ENCODE measurements at places on chromosomes 12 and 14. TPM values are rescaled to one million over a fixed set of nuclear protein-coding genes. Genes with fewer than 3 reads are reported as not detected.

DNA sequence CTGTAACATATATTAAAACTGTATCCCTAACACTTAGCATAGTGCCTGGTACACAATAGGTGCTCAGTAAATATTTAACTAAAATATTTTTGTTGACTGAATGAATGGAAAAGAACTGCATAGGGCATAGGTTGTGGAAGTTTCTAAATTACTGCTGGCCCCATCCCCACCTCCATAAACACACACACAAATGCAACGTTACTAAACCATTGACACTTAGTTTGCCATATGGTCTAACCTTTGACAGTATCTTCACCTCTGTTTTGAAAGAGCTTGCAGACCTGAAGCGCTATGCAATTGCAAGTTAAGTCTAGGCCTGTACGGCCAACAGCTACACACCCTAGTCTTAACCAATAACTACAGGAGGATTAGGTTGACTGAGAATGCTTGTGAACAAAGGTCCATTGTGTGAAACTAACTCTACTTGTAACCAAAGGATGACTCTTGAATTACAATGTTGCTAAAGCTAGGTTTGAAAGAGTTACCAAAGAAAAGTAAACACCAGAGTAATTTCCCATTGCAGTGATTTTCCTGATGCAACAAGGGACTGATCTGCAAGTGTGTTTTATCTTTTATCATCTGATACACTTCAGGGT, 924 bp upstream of the MANSC1 start:
- DNase-seq = no peak

GRCh38 chr12:91490667-91491311, 308.2 kb upstream of the DCN start:
- DNase-seq = no peak

- DNase-seq = no peak
Measured at GRCh38 chr14:28057359-28058296, 709.0 kb upstream of the FOXG1 start.

DNA sequence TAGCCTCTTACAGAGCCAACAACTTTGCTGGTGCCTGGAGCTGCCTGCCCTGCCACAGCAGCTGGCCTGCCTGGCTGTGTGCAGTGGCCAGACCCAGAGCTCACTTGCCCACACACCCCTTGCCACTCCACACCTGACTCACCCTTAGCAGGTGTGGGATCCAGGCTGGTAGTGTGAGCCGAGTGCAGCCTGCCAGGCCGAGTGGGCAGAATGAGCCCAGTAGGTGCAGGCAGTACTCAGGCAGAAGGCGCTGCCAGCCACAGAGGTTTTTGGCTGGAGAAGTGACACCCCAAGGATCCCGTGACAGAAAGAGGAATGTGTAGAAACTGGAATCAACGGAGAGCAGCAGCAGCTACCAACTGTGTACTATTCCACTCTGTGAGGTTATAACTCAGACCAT, 29.8 kb upstream of the PYGL start:
- no peak for DNase-seq

- DNase-seq = no peak
Measured at GRCh38 chr12:80374615-80375014, 69.4 kb upstream of the PTPRQ start.

GRCh38 chr12:80151131-80151530, 51.8 kb downstream of the OTOGL start:
- no peak for DNase-seq

DNA sequence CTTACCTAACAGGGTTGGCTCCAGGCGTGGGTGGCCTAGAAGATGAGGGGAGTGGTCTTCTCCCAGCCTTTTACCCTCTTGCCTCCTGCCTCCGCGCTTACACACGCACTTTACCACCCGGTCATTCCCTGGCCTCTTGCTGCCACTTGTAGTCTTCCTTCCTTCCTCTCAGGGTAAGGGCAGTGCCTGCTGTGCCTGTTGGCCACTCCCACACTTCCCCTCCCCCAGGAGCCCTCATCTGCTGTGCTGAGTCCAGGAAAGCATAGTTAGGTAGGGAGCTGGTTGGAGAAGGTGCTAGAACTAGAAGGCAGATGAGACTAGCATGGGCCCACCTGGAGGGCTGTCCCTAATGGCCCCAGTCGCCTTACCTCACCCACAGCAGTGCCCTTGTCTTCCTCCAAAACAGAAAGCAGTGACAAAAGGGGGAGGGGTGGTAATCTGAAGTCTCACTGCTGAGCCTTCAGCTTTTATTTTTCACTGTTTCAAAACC, 54.3 kb upstream of the SRSF5 start:
- no peak for DNase-seq

DNA sequence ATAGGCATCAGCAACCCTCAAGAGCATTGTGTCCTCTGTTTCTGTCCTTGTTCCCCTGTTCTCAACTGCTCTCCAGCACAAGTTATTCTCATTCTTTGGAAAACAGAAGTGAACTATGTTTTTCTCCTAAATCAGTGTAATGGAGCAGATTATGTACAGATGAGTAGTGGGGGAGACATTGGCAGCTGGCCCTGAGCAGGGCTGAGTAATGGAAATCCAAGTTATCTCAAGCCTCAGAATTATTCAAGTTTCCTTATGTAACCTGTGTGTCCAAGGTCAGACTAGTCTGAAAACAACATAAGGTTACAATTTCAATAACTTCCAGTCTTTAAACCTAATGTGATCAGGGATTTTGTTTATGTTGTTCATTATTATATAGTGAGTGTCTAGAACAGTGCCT, 116.1 kb upstream of the FUT8 start:
- no peak for DNase-seq

GRCh38 chr12:1272142-1272541, 281.1 kb downstream of the ERC1 start:
- DNase-seq = no peak

- no peak for DNase-seq
Measured at GRCh38 chr14:59969319-59969718, 49.4 kb downstream of the LRRC9 start.

GRCh38 chr14:104434214-104435076, 145.1 kb upstream of the C14orf180 start:
- no peak for DNase-seq

- DNase-seq = no peak
Measured at GRCh38 chr14:43591776-43592175, 915.3 kb downstream of the FSCB start.

- no peak for DNase-seq
Measured at GRCh38 chr12:50387487-50387886, 8.9 kb downstream of the FAM186A start.

DNA sequence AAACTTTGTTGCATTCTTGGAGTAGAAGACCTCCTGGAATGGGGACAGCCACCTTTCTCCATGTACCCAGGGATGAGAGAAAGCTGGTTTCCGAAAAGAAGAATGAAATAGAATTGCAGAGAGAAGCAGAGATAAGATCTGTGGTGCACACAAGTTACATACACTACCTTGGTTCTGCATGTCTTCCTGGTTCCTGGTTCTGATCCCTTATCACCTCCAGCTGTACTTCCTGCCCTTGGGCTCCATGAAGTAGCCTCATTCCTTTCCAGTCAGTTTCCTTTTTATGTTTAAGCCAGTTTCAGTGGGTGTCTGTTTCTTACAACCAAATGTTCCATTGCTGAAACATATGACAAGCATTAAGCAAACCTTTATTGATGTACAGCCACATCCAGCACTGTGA, 69.3 kb downstream of the FBXW8 start:
- DNase-seq = no peak

- DNase-seq = no peak
Measured at GRCh38 chr12:87315-87714, 20.7 kb downstream of the IQSEC3 start.

- DNase-seq = no peak
Measured at GRCh38 chr14:52179141-52179790, 88.2 kb upstream of the PTGDR start.

GRCh38 chr14:64983439-64984310, 3.0 kb upstream of the FNTB start:
- peak; percentile 39 for DNase-seq

DNA sequence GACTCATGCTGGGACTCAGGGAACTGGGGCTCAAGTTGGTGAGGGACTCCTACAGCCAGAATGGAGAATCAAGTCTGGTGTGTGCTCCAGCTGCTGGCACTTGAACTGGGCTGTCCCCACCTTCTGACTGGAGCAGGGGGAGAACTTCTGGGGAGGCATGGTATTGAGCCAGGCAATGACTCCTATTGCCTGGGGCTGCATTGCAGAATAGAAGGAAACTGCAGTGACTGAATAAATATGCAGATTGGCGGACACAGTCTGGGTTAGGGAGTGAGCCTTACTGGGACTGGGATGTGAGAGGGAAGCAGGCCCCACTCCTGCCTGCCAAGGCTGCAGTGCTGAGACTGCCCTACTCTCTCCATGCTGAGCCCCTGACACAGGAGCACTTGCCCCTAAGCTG, 8.8 kb upstream of the ZNF268 start:
- no peak for DNase-seq

DNA sequence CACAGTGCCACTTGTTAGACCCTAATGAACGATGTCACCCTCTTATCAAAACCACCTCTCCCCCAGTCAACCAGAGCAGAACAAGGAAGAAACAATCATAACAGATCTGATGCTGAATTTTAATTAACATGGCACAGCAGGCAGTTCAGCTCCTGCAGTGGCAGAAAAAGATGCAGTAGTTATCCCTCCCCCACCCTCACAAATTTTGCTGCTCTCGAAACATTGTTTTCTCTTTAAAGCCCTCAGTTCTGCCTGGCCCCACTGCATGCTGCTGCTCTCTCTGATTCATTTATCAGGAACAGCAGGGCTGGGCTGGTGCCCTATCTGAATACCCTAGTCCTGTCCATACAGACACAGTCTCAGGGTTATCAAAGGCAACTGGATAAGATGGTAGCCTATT, 12.2 kb downstream of the CCDC175 start:
- no peak for DNase-seq

GRCh38 chr14:70186900-70187451, 1.8 kb downstream of the SLC8A3 start:
- DNase-seq = peak; percentile 21

- peak; percentile 63 for DNase-seq
Measured at GRCh38 chr12:388541-389141, 479 bp downstream of the KDM5A start.

DNA sequence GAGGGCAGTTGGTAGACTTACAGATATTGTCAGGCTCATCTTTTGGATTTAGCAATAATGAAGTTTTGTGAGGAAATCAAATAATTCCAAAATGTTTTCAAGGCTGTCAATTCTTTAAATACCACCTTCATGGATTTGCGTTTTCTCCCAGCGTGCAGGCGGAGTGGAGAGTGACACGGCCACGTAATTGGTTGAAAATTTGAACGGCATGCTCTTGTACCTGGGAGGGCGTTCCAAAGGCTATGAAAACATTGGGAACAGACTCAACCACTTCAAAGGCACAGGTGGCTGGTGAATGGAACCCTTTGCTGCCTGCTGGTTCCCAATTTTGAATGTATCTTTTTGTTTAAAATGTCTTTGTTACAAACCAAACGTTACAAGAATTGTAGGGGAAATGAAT, 12.4 kb downstream of the SMIM41 start:
- DNase-seq = no peak

GRCh38 chr14:77023001-77023996, 5.2 kb downstream of the IRF2BPL start:
- peak; percentile 79 for DNase-seq

DNA sequence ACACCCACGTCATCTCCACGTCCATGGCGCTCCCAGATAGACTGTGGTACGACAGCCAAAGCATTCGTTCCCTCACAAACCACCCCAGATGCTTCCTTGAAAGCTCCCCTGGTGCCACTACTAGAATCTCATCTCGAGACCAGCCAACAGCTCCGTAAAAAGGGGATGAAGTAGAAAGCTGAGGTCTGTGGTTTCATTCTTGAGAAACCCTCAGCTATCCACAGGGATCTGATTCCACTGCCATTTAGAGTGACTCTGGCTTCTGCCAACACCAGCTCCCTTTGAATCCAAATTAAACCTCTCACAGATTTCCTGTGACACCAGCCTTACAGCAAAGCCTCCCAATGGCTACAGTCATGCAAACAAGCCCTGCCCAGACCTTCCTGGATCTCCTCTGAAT, 18.5 kb upstream of the FOXN3 start:
- no peak for DNase-seq

- DNase-seq = no peak
Measured at GRCh38 chr12:10740182-10740581, 17.1 kb upstream of the YBX3 start.

DNA sequence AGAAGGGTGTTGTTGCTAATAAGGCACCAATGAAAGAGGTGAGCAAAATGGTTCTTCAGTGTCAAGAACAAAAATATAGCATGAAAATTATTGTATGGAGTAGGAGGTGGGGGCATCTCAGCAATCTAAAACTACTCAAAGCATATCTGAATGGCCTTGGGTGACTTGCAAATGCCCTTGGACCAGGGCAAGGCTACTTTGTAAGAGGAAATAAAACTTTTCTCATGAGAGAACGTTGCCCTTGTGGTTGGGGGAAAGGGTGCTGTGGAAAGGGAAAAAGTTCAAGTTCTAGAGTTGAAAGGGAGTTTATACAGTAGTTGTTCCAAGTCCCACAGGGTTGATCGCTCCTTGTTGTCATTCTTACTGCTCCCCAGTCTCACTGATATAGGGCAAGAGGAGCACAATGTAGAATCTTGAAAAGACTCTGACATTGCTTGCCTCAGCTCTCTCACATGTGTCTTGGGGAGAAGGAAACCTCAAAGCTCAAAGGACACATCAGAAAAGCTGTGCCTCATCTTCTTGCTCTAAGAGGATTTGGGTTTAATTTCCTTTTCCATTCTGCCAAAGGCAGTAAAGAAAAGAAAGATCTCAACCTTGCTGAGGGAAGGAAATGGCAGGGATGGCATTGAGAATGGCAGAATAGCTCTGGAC, 270.5 kb downstream of the DUSP6 start:
- no peak for DNase-seq

GRCh38 chr12:69639400-69640016, 28.8 kb upstream of the LRRC10 start:
- DNase-seq = peak; percentile 73

GRCh38 chr12:46944088-46944487, 118.3 kb upstream of the SLC38A4 start:
- DNase-seq = no peak

DNA sequence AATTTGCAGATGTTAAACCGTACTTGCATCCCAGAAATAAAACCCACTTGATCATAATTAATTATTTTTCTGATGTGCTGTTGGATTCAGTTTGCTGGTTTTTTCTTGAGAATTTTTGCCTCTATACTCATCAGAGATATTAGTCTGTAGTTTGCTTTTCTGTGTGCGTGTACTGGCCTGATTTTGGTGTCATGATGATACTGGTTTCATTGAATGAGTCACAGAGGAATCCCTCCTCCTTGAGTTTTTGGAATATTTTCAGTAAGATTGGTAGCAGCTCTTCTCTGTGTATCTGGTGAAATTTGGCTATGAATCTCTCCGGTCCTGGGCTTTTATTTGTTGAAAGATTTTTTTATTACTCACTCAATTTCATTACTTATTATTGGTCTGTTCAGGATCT, 100.4 kb upstream of the PMCH start:
- no peak for DNase-seq

Gene OTOGL
- not detected for total RNA-seq

Gene PRB2
- not detected for total RNA-seq

Gene FGF23
- not detected for total RNA-seq

Gene SRRM4
- total RNA-seq = not detected

Gene GPR84
- 2.4 TPM for total RNA-seq

Gene NKX2-8
- total RNA-seq = not detected

Gene BATF
- total RNA-seq = 182 TPM

Gene CLEC7A
- total RNA-seq = not detected

Gene NUAK1
- 0.05 TPM for total RNA-seq

Gene P2RX2
- not detected for total RNA-seq

Gene CD163L1
- not detected for total RNA-seq

Gene BMAL2
- 15.2 TPM for total RNA-seq
